ENCODE measurements at places on chromosomes 16 and 17.

GRCh38 chr17:64326030-64326419 lies 63.0 kb upstream of the TEX2 start:
- DNase-seq: no peak

GRCh38 chr17:1504866-1505265 lies 11.5 kb downstream of the INPP5K start:
- DNase-seq: no peak

GRCh38 chr17:42677921-42678781 lies 1.4 kb upstream of the PLEKHH3 start:
- DNase-seq: peak; percentile 90

DNA sequence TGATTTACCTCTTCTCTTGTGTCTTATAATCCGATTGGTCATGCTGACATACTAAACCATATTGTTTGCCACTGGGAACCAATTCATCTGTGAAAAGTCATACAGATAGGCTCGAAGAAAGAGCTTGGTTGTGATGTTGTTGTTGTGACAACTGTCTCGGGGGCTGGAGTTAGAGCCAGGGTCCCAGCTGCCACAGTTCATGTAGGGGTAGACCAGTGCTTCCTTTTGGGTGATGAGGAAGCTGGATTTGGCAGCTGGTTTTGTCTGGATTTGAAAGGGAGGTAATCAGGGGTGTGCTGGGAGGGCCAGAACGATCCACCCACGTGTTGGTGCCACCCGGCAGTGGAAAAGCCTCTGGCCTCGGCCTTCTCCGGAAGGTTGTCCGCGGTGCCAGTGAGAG lies 438.1 kb downstream of the WWOX start:
- DNase-seq: no peak

- no peak for DNase-seq
These were observed 101.0 kb downstream of the ABCC6 start for GRCh38 chr16:16122264-16122663.

DNA sequence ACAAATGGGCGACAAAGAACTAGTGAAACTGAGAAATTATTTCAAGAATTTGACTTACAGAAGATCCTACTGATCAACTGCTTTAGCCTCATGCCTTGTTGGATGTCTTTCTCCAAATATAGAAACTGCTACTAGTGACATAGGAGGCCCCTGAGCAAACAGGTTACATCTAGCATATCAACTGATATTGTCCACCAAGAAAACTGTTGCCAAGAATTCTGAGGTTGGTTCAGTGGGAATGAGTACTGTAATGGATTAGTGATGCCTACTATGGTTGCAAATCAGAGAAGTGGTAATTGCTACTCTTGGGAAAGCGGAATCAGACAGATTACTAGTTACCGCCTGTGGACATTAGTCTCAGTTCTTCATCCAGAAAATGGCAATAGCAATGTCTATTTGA lies 10.0 kb downstream of the CDC27 start:
- DNase-seq: no peak

- no peak for DNase-seq
These were observed 19.9 kb upstream of the C16orf78 start for GRCh38 chr16:49353680-49354079.

GRCh38 chr17:42517516-42517915 lies 18.5 kb upstream of the NAGLU start:
- DNase-seq: peak; percentile 84

DNA sequence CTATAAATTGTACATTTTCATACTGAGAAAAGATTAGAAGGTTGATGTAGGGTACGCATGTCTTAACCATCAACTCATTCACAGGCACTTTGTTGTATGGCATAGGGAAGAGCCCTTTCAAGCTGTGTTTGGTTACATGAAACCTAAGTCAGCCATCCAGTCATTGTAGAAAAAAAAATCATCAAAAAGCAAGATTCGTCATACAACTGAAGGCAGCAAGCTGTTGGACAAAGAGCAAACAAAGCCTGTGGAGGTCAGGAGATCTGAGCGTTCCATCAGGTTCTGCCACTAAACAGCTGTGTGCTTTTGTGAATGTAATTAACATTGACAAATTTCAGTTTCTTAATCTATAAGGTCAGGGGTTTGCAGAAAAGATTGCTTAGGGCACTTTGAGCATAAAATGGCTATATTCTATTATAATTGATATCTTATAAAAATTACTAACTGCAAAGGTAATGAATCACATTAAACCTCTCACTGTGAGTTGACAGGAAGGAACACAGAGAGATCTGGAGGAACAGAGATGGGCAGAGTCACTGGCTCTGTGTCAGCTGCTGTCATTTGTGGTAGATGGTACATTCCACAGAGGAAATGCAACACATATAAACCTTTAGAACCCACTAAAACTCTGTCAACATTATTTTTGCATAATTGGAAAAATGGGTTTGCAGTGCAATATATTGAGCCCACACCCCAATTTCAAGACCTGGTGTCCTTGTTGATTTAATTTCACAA lies 66.3 kb upstream of the MYOCD start:
- no peak for DNase-seq

- no peak for DNase-seq
These were observed 2.2 kb upstream of the NTN3 start for GRCh38 chr16:2468725-2469398.

- DNase-seq: peak; percentile 44
These were observed 474 bp downstream of the CLN3 start for GRCh38 chr16:28491230-28491969.

GRCh38 chr16:56628486-56629350 lies 3.1 kb downstream of the MT1E start:
- DNase-seq: no peak

DNA sequence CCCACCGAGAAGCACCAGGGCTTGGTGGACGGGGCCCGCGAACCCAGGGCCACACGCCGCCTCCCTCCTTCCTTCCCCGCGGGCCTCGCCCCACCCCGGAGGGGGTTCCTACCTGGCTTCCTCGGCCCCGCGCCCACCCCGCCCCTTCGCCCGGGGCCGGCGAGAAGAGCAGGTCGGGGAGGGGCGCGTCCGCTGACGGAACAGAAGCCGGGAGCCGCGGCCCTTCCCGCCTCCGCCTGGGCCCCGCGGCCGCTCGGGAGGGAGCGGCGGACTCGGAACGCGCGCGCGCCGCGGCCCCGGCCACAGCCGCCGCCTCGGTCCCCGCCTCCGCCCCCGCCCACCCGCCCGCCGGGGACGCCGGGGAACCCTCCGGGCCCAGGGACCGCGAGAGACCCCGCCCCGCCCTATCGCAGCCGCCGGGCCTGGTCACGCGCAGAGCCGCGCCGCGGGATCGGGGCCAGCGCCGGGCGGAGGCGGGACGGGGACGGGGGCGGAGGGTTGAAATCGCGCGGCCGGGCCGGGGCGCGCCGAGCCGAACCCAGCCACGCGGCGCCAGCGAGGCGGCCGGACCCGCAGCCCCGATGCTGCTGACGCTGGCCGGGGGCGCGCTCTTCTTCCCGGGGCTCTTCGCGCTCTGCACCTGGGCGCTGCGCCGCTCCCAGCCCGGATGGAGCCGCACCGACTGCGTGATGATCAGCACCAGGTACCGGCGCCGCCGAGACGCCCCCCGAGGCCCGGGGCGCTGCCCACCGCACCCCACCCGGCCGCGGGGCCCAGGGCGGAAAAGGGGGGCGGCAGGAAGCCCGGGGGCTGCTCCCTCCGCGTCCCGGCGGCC lies at the start of gene TLCD3A:
Gene TLCD3A, plus strand, starts transcription at position 530 of the 835 bp plus-strand sequence. Its CDS starts 52 bp downstream, at position 582.
- peak; percentile 86 for DNase-seq

- no peak for DNase-seq
These were observed 48.2 kb downstream of the EPN2 start for GRCh38 chr17:19285213-19285900.

DNA sequence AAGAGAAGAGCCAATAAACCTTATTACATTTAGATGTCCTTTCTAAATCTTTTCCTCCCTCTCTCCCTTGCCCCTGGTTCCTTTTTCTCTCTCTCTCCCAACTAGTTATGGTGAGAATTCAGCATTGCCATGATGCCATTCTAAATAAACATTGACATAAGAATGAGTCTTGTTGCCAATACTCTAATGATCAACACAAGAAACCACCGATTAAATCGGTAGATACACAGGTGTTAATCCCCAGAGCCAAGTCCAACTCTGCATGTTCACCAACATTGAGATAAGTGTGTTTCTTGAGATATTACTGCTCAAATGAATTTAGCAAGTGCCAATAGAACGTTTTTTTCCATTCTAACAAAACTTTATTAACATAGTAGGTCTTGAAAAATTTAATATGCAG lies 412.1 kb downstream of the KCNJ2 start:
- no peak for DNase-seq

GRCh38 chr17:70888324-70888723 lies 719.0 kb downstream of the KCNJ2 start:
- no peak for DNase-seq

GRCh38 chr16:88691924-88692560 lies 5.7 kb upstream of the SNAI3 start:
- DNase-seq: peak; percentile 73

- peak; percentile 35 for DNase-seq
These were observed 2.6 kb downstream of the FOXF1 start for GRCh38 chr16:86512860-86513470.

DNA sequence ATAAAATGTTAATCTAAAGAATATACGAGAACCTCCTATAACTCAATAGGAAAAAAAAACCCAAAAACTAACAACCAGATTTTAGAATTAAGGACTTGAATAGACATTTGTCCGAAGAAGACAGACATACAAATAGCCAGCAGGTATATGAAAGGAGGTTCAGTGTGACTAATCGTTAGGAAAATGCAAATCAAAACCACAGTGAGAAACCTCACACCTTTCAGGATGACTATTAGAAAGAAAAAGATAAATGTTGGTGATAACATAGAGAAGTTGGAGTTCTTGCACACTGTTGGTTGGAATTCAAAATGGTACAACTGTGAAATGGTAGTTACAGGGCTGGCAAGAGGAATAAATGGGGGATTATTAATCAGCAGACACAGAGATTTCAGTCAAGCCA lies 339.0 kb downstream of the TMEM114 start:
- no peak for DNase-seq

GRCh38 chr16:67326472-67327309 lies at the start of the genes KCTD19 and LRRC36:
TSS of gene KCTD19 (minus strand) at chr16:67326741. CDS start at chr16:67326707, 34 bp downstream.
TSS of gene LRRC36 (plus strand) at chr16:67326815. CDS start at chr16:67326863, 48 bp downstream.
- peak; percentile 49 for DNase-seq

DNA sequence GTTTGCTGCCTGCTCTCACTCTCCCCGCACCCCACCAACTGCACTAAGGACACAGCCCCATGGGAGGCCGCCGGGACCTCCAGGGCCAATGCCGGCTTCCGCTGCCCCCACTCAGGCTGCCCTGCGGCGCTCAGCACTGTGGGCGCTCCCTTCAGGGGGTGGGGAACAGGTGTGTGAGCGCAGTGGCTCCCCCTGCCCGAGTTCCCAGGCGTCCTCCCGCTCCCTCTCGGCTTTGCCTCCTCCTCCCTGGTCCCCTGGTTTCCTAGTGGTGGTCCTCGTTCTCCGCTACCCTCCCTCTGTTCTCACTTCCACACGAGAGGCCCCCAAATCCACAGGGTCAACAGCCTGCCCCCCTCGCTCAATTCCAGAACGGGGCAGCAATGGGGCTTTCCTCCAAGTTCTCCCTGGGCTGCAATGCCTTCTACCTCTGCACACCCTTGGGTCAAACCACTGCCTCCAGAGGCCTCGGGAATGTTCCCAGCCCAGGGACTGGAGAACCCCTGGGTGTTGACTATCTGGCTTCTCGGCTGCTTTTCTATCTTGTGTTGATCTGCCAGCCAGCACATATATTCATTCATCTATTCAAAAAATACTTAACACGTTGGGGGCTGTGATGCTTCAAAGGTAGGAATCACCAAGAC lies 9.9 kb downstream of the FOXJ1 start:
- DNase-seq: peak; percentile 64

- no peak for DNase-seq
These were observed 109.7 kb downstream of the ADCY9 start for GRCh38 chr16:4006397-4006999.

GRCh38 chr17:60971515-60972369 lies 294.1 kb downstream of the BCAS3 start:
- DNase-seq: peak; percentile 29

GRCh38 chr17:9166788-9167187 lies 145.5 kb downstream of the NTN1 start:
- no peak for DNase-seq

GRCh38 chr16:46745617-46746016 lies 2.5 kb downstream of the MYLK3 start:
- DNase-seq: no peak

DNA sequence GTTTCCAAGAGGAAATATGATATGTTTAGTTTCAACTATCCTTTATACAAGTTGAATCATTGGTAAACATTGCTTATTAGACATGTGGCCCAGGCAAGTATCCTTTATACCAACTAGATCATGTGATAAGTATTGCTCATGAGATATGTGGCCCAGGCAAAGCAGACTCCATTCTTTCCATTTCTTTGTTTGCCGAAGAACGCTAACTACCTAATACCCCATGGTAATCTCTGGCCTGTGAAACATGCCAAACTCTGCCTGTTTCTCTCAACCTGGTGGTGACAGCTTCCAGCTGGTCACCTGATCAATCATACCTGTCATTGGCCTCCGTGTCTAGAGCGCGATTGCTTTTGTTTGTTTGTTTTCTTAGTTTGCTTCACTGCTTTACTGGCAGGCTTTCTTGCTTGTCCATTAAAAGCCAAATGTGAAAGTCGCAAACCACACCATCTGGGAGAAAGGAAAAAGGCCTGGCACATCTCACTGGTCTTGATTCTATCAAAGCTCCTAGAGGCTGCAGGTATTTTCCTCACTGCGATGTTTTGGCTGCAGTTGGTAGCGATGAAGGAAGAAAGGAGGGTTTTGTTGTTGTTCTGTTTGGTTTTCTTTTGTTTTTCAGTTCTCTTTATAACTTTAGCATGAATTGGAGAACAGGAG lies 686.2 kb downstream of the KCNJ2 start:
- no peak for DNase-seq

- peak; percentile 31 for DNase-seq
These were observed 306.9 kb upstream of the RBFOX1 start for GRCh38 chr16:7025616-7026190.

- DNase-seq: no peak
These were observed 40.9 kb downstream of the SRCIN1 start for GRCh38 chr17:38564869-38565268.

DNA sequence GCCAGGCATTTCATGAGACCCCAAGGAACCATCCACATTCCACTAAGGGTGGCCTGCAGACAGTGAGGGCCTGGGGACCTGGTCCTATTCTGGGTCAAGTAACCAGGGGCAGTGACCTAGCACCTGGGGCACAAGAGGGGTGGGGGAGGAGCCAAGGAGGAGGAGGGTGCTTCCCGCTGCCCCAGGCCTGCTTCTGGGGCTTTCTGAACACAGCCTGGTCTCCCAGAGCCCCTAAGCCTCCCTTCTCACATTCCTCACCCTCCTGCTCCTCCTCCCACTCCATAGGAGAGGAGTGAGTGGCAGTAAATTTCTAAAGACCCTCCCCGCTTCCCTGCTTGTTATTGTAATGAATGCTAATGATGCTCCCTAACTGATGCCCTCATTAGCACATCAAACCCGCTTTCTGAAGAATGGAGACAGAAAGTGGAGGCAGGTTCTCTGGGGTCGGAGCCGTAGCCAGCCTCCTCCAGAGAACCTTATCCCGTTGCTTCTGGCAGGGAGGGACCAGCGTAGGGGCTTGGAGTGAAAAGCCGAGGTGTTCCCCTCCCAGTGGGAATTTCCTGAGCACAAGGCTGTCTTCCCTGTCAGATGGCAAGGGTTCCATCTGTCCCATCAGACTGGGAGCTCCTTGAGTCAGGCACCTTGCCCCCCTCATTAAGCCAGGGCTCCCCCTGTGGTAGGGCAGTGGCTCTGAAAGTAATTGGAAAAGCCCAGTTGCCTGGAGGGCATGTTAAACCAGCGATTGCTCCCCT lies 3.7 kb upstream of the SRCIN1 start:
- no peak for DNase-seq

GRCh38 chr17:34800661-34801060 lies 160.6 kb downstream of the CCT6B start:
- DNase-seq: no peak

Data from heart left ventricle (tissue), 16 donors.